NCI-H1694 treated with DMSO at 0.1 percent for 48 hours (cell line): ENCODE measurements at places on chromosomes 2 and 18.

- DNase-seq, result no peak
Observed at GRCh38 chr2:220068846-220069245, 441.4 kb downstream of the SLC4A3 start.

- no peak for DNase-seq
Observed at GRCh38 chr2:30178618-30179434, 32.0 kb downstream of the YPEL5 start.

- no peak for DNase-seq
Observed at GRCh38 chr2:23782646-23783045, 144.3 kb downstream of the ATAD2B start.

DNA sequence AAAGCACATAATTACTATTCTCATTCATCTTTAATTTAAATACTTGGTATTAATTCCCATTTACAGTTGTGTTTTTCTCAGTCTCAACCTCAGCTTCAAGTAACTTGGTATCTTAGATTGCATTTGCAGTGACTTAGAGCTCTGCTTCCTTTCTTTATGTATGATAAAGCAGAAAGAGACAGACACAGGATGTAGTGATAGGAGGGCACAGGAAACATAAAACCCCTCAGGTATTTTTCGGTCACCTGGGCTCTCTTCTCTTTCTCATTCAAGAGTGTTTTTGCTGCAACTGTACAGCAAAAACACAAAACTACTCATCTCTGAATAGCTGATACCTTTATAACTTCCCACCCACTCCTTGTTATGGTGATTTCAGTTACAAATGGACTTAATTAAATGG, 83.1 kb downstream of the KCTD18 start:
- DNase-seq, result no peak

DNA sequence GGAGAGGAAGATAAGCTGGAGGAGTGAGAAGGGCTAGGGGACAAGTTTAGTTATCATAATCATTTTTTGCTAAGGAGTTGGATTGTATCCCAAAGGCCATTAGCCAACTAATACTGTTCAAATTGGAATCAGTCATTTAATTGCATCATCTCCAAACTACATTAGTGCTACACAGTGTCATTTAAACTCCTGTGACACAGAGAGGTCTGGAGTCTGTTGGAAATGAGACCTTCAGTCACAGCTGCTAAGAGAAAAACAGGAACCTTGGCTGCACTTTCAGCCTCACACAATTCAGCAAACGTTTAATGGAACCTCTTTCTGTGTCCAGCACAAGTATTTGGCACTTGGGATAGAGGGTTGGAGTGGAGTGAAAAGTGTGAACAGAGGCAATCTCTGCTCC, 175.5 kb upstream of the MGAT5 start:
- DNase-seq, result no peak

DNA sequence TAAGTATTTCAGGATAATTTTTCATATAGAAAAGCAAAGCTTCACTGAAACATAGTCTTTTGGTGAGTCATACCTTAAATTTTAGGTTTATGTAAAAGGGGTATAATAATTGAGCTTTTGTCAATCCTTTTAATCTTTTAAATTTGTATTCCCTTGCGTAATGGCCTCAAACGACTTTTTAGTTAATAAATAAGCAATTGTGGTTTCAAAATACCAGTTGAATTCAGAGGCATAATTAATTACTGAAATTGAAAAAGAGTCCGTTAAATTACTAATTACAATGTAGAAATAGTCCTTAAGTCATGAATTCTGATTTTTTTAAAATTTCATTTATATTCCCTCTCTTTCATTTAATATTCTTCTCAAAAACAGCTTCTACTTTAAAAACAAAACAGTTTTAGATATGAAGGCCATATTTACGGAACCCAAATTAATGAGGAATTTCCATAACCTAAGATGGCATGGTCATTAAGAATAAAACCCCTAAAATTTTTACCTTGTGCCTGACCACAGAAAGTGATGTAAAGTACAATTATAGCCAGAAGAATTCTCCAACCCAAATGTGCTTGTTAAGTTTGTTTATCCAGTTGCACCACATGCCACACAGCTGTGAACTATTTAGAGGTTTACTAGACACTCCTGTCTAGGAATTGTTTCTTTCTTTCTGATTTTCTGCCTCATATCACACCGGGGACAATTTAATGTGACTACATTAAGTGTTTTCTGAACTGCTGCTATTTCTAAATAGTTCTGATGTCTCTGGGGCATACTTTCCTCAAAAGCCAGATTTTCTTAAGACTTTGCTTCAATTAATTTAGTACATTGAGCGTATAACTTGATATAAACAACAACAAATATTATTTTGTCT, 60.7 kb upstream of the ITGA4 start:
- DNase-seq, result peak; percentile 16

GRCh38 chr18:27695503-27695902, 481.4 kb downstream of the CDH2 start:
- DNase-seq, result no peak

GRCh38 chr2:192053921-192054320, 140.8 kb downstream of the TMEFF2 start:
- DNase-seq, result no peak

- DNase-seq, result no peak
Observed at GRCh38 chr2:30201990-30202389, 29.3 kb upstream of the LBH start.

- no peak for DNase-seq
Observed at GRCh38 chr18:11118051-11118766, 31.2 kb downstream of the PIEZO2 start.

DNA sequence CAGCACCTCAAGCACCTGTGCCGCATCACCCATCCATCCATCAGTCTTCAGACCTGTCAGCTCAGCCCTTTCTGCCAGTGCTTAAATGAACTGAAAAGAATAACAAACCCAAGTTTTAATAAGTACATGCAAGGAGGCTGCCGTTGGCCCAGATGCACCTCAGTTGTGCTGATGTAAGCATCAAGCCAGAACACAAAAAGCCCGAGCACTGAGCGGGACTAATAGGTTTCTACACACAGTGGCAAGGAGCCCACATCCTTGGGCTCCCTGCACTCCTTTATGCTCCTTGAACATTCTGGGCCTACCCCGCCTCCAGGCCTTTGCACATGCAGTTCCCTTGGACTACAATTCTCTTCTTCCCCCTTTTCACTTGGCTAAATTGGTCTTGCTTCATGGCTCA, 165.6 kb downstream of the ALK start:
- DNase-seq, result no peak

GRCh38 chr2:17083902-17084301, 418.3 kb upstream of the CYRIA start:
- no peak for DNase-seq

- no peak for DNase-seq
Observed at GRCh38 chr2:85712336-85712735, 18.2 kb downstream of the GNLY start.

DNA sequence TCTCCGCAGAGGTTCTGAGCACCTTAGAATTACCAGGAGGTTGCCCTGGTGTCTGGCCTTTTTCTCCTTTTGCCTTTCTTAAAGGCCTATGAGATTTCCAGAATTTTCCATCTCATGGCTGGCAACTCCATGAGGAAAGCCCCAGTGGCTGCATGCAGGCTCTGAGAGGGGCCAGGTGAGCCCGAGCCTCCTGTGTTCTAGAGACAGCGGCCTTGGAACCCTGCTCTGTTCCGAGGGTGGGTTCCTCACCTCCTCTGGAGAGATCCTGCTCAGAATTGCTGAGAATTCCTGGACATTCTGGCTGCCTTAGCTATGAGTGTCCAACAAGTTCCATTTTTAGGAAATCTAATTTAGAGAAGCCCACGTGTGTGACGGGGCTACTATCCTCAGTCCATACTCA, 35.7 kb upstream of the HPCAL1 start:
- DNase-seq, result no peak

DNA sequence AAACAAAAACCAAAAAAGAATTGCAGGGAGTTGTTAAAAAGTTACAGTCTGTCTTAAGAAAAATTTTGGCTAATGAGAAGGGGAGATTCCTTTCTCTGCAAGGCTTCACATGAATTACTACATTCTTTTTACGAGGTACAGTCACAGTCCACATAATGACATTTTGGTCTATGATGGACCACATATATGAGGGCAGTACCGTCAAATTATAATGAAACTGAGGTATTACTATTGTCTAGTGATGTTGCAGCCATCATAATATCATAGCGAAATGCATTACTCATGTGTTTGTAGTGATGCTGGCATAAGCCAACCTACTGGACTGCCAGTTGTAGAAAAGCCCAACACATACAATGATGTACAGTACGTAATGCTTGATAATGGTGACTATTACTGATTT, 12.5 kb downstream of the SERPINB7 start:
- no peak for DNase-seq

DNA sequence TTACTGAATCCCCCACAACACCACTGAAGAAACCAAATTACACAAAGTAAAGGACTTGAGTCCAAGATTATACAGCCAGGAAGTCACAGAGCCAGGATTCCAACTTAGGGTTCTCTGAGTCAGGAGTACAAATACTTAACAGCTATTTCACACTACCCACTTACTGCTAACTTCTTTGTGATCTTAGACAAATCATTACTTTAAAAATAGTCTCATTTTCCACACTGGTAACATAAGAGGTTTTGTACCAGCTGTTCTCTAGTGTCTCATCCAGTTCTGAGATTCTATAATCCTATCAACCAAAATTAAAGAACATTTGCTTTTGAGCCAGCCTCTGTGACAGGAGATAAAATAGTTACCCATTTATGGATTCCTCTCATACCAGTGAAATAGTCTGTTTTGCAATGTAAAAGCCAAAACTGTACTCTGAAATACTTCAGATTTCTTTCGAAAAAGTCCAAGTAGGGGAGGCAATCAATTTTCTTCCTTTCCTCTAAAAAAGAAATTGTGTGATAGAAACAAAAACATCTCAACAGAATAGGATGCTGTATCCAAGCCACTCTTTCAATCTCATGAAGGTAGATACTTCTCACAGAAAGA, 157.6 kb downstream of the LRATD1 start:
- no peak for DNase-seq

DNA sequence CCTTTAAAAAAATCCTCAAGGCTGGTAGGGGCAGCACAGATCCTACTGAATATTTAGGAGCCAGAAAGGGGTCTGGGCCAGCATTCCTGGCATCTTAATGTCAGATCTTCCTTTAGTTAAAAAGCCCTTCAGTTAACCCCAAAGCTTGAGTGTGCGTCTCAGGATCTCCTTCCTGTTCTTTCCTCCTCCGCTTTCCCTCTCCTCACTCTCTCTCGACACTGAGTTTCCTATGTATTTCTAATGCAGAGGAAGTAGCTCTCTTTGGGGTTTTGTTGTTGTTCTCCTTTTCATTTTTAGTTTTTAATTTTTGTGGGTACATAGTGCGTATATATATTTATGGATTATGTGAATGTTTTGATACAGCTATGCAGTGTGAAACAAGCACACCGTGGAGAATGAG, 109.9 kb upstream of the COPS8 start:
- DNase-seq, result no peak

DNA sequence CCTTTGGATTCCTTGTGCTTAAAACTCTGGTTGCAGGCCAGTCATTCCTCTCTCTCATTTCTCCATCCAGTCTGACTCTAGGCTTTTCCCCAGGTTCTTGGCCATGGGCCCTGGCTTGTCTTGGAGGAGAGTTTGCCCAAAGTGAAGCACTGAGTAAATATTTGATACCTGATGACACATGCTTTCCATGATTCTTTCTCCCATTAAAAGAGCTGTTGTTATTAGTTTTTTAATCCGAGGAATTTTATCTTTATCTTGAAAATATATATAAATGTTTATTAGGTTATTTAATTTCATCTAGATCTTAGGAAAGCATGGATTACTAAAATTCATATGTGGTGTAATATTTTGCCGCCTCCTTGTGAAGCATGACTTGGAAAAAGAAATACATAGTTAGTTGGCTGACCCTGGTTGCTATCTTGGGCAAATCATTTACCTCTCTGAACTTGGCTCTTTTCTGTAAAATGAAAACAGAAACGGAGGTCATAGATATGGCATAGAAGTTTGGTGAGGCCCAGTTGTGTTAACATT, 650.1 kb downstream of the SLC4A3 start:
- no peak for DNase-seq

DNA sequence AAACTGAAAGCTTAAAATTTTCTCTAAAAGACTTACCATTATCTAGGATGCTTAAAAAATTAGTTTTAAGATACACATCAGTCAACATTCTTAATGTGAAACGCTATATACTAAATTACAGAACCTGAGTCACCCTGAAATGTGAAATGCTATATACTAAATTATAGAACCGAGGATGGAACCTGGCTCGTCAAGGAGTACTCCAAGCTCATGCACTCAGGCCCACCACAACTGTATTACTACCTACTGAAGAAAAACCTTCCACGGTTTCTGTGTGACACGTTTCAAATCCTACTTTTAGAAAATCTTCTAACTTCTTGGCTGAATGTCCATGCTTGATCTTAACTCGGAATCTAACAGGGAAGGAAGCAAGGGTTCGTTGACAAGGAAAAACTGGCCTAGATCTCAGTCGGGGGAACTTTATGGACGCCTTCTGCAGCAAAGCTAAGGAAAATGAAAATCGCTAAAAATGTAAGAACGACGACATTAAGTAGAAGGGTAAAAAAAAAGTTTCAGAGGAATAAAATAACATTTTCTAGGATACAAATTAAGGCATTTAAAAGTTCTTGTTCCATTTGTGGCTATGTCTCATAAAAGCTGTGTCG, 1.4 kb downstream of the PRKD3 start:
- no peak for DNase-seq

DNA sequence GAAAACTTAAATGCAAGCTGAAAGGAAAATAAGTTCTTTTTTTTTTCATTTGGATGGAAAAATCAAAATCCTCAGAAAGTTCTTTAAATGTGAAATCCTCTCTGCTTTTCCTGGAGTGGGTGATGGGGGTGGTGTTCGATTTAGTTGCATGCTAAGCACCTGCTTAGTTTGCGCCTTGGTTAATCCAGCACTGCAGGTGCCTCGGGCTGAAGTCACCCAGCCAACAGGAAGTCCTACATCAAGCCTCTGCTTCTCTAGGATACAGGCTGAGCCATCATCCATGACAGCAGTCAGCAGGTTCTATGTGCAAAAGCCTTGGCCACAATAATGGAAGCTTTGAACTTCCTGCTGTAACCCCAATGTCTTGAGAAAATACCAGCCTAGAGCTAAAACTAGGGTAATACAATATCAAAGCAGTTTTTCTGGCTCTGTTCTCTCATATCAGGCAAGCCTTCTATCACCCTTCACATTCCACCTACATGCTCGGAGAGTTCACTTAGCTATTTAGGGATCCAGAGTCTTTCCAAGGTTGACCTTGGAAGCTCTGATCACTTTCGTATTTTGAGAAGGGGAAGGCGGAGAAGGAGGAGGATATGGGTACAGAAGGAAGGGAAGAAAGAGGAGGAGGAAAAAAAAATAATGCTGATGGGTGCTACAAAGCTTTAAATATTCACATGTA, 116.1 kb upstream of the LRRTM1 start:
- no peak for DNase-seq

GRCh38 chr2:109613081-109613921, 465 bp downstream of the SEPTIN10 start:
- DNase-seq, result peak; percentile 29

- no peak for DNase-seq
Observed at GRCh38 chr2:39621596-39621995, 44.1 kb upstream of the TMEM178A start.

- DNase-seq, result no peak
Observed at GRCh38 chr2:106113361-106113966, 80.6 kb downstream of the UXS1 start.

GRCh38 chr2:106366204-106366885, 101.9 kb downstream of the RGPD3 start:
- no peak for DNase-seq

GRCh38 chr2:203646266-203646864, 60.1 kb upstream of the CD28 start:
- no peak for DNase-seq

GRCh38 chr18:36078751-36079529, 11.6 kb upstream of the RPRD1A start:
- no peak for DNase-seq
